ENCODE measurements at places on chromosomes 16 and 17.

GRCh38 chr17:70365091-70365583 is 195.8 kb downstream of the KCNJ2 start:
- no peak for DNase-seq

DNA sequence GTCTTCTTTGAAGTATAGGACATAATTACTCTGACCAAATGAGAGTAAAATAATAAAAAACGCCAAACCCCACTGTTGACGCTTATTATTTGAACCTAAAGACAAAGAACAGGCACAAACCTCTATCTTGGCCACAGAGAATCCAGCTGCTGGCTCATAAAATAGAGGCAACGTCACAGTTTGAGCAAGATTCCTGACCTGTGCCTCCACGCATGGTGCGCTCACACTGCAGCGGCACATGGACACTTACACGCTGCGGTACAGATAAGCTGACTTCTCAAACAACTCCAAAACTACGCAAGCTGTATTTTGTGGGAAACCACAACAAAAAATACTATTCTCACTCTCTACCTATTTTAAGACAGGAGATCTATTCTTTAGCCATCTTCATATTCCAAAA is 38.8 kb upstream of the TRAP1 start:
- no peak for DNase-seq

- no peak for DNase-seq
These were observed 15.8 kb downstream of the HEATR3 start for GRCh38 chr16:50081428-50082018.

- no peak for DNase-seq
These were observed 154.3 kb upstream of the SALL1 start for GRCh38 chr16:51305337-51305736.

DNA sequence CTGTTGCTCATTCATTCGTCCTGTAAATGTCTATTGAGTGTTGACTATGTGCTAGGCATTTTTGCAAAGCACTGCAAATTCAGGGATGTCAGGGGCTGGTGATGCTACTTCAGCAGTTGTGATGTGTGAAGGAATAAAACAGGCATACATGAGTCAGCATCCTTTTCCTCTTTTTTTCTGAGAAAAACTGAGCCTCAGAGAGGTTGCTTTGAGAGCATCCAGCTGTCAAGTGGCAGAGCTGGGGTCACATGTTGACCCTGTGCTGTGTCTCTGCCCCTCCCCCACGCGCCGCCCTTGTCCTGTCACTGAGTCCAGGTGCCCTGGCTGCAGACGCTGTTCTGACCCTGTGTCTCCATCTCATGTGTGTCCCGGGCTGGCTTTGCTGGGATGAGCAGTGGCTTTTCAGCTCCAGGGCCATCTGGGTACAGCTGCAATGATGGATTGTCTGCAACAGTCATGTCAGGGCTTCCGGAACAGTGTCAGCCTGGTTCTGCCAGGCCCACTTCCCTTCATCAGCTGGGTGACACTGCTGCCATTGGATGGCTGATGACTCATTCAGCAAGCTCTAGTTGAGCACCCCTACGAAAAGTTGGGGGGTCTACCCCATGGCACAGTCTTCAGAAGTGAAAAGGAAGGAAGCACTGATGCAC is 14.9 kb downstream of the SEC14L5 start:
- DNase-seq = no peak

GRCh38 chr16:78962457-78962929 is 638.0 kb downstream of the MAF start:
- no peak for DNase-seq

DNA sequence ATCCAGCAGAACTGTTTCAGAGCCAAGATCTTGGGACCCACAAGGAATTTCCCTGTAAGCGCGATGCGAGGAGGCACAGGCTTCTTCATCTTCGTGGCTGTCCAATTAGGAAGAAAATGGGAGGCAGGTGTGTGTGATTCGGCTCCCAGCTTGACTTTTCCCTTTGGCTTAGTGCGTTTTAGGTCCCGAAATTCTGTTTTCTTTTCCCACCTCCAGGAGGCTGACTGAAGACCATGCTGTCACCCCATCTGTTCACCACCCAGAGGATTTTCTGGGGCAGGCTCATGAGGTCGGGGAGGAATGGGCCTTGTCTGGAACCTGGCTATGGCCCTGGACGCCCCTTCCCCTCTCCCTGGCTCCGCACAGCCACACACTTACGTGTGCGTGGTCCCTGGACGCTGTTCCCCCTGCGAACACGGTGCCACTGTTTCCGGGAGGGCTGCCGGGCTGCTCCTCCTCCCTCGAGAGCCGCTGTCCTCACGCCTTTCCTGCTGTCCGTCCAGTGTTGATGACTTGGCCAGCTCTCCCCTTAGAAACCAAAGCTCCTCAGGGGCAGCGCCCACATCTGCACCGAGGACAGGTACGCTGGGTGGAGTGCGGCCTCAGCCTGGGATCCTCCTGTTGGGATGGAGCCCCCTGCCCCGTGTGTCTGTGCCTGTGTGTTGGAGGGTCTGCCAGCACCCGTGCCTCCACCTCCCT is 2.7 kb upstream of the PABPN1L start:
- DNase-seq = no peak

GRCh38 chr16:5979905-5980550 is 882.4 kb upstream of the EEF2KMT start:
- DNase-seq = no peak

DNA sequence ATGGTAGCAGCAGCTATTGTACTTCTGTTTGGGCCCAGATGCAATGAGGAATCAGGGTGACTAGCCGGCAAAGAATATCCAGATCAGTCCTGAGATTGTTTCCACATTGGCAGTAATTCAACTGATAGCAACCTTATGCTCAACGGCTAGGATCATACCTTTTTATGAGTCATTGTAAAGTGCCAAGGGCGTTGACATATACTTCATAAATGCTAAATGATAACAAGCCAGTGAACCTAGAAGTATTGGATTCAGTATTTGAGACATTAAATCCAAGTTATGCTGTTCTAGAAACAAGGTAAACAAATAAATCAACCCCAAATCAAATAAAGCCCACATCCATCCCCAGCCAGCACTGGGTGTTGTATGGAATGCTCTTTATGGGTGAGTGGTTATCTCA is 207.1 kb upstream of the ZFHX3 start:
- DNase-seq = peak; percentile 80

- DNase-seq = no peak
These were observed 47.8 kb downstream of the MARCHF10 start for GRCh38 chr17:62760059-62760944.

- no peak for DNase-seq
These were observed 1.6 kb upstream of the KRT14 start for GRCh38 chr17:41588126-41588810.

DNA sequence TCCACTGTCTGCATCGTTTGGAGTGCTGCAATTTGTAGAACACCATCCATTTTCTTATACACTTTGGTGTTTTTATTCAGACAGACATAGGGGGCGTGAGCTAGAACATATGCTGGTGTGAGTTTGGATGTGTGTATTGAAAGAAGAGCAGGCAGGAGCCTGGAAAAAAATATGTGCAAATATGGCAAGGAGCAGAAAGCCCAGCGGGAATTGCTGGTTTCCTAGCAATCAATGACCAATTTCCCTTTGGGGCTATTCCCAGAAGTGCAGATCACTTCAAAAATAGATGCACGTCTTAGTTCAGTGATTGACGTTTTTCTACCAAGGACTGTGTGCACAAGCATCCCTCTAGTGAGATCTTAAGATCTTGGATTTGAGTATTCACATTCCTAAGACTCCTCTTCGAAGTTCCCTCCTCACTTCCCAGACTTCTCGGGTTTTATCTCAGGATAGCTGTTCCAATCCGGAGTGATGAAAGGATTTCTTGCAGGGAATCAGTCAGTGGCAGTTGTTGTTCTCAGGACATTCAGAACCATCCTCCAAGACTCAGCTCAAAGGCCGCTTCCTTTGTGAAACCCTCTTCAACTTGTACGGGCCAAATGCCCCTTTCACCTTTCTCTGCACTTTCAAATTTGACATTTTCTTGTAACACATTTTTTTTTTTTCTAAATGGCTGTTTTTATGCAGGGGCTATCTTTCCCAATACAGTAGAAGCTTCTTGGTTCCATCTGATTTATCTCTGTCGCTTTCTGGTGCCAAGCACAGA is 268.7 kb upstream of the ASIC2 start:
- DNase-seq = no peak

- no peak for DNase-seq
These were observed 149.7 kb downstream of the RPTOR start for GRCh38 chr17:80694085-80694991.

DNA sequence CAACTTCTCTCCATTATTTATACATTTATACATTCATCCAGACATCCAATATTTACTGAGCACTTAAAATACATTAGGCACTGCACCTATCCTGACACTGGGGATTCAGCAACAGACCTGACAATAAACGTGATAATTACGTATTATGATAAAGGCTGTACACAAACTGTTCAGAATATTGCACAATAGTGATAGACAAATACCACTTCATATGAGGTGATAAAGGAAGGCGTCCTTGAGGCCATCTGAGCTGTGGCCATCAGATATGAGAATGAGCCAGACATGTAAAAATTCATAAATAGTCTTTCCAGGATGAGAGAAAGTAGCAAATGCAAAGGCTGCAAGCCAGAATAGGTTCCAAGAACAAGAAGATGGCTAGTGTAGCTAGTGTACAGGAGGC is 8.6 kb downstream of the USP32 start:
- DNase-seq = peak; percentile 68

- DNase-seq = no peak
These were observed 7.6 kb downstream of the ZFPM1 start for GRCh38 chr16:88460496-88461330.

Measured in NCI-H1092 treated with DMSO at 0.1 percent for 48 hours (cell line).